NCI-H446 treated with DMSO at 0.1 percent for 48 hours (cell line): ENCODE measurements at places on chromosomes 3 and 15.

GRCh38 chr3:193641440-193641775, 48.4 kb downstream of the OPA1 start:
- no peak for DNase-seq

DNA sequence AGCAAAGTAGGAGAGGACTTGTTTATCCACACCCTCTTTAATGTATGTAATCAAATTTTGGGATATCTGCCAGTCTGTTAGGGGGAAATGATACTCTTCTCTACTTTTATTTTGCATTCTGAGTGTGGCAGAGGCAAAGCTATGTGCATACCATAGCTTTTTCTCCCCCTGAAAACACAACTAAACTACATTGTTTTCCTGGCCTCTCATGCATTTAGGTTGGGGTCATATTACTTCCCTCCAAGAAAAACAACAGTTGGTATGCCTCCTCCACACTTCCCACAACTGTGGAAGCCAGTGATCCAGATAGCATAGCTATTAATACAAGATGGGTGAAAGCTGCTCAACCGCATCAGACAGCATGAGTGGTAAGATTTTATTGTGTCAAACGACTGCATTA, 6.9 kb downstream of the RPL15 start:
- no peak for DNase-seq

DNA sequence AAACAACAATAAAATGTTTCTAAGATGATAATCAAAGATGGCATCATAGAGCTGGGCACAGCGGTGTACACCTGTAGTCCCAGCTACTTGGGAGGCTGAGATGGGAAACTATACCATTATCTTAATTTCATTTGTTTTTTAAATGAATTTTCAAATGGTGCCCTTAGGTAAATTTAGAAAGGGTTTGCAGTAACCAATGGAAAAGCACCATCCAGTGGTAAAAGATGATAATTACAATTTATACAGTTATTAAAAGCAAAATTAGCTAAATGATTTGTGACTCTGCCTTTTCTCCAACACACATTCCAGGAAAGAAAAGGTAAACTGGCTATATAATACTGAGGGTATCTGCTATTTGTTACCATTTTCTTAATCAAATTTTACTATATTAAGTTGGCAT, 14.4 kb upstream of the ANKRD28 start:
- no peak for DNase-seq

GRCh38 chr15:96851613-96852012, 521.1 kb downstream of the NR2F2 start:
- DNase-seq = no peak

GRCh38 chr3:105502333-105502732, 135.6 kb downstream of the ALCAM start:
- DNase-seq = no peak

GRCh38 chr3:187586226-187586625, 84.0 kb downstream of the SST start:
- no peak for DNase-seq

GRCh38 chr3:131701153-131701770, 198.5 kb upstream of the MRPL3 start:
- no peak for DNase-seq

GRCh38 chr15:76006136-76006778, 6.0 kb downstream of the NRG4 start:
- DNase-seq = no peak

DNA sequence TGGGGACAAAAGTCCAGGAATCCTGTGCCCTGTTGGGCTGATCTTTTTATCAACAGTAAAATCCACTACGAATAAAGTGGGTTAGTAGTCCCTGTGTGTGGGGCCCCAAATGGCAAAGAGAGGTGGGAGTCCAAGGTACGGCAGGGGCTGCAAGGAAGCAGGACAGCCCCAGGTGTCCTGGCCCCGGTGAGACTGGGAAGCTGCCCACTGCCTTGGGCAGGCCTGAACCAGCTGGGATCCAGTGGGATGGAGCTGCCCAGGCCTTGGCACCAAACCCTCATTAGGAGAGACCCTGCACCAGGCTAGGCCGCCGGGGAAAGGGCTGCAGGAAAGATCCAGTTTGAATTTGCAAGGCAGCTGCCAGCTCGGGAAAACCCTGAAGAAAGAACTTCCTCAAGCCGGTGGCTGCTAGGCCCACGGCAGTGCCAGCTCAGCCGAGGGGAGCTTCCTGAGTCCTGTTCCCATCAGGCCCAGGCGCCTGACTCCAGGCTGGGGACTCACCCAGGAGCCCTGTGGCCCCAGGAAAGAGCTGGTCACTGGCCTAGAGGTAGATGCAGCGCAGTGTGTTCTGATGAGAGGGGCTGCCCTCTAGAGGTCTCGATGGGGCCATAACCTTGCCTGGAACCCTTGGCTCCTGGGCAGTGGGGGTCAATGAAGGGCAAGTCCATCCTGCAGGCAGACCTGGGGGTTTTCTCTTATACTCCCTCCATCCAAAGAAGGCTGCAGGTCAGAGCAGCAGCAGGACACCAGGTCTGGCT, 14.4 kb upstream of the GNAI2 start:
- no peak for DNase-seq

- no peak for DNase-seq
Measured at GRCh38 chr3:166190360-166190759, 353.1 kb upstream of the BCHE start.

- DNase-seq = no peak
Measured at GRCh38 chr3:38738630-38739395, 77.2 kb downstream of the SCN10A start.

DNA sequence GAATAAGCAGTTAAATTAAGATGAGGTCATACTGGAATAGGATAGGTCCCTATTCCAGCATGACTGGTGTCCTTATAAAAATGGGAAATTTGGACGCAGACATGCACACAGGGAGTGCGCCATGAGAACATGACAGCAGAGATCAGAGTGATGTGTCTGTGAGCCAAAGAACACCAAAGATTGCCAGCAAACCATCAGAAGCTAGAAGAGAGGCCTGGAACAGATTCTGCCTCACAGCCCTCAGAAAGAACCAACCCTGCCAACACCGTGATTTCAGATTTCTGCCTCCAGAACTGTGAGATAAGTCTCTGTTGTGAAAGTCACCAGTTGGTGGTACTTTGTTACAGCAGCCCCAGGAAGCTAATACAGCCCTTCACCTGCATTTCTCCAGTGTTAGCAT, 34.7 kb downstream of the EPHB1 start:
- peak; percentile 86 for DNase-seq

- no peak for DNase-seq
Measured at GRCh38 chr3:72932416-72932815, 44.6 kb downstream of the GXYLT2 start.

DNA sequence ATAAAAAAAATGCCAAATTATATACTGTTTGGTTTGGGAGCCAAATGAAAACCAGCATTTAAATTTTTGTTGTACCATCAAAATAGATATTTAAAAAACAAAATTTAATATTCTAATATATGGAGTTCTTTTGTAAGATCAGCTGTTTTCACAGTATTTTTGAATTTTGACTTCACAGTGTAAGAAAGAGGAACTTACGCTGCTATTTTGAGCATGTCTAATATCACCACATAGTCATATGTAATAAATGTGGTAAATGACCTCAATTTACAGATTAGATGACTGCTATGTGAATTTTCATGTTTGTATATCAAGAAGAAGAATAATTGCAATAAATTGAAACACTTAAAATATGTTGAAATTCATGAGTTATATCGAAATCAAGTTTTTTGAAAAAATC, 189.6 kb downstream of the ARRDC4 start:
- no peak for DNase-seq

GRCh38 chr3:69244039-69244438, 121.6 kb upstream of the LMOD3 start:
- DNase-seq = no peak

DNA sequence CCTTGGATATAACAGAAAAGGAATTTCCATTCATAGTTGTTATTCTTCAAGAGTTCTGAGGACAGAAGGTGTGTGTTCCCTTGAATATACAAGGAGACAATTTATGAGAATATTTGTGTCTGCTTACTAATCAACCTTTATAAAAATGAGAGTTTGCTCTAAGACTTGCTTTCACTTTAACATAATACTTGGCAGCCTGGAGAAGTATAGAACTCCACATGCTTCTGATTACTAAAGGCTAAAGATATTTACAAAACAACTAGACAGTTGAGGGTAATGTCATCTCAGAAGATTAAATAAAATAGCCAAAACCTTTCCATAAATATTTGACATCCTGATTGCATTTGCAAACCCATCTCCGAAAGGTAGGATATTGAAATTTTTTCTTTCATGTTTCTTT, 727.1 kb upstream of the NAALADL2 start:
- no peak for DNase-seq

GRCh38 chr3:32577174-32577573, 6.5 kb upstream of the DYNC1LI1 start:
- DNase-seq = no peak

- no peak for DNase-seq
Measured at GRCh38 chr15:93360976-93361375, 272.0 kb upstream of the RGMA start.

GRCh38 chr3:88030210-88030609, 28.6 kb downstream of the CGGBP1 start:
- DNase-seq = no peak

GRCh38 chr3:42749753-42750231, 23.3 kb downstream of the CCDC13 start:
- no peak for DNase-seq

DNA sequence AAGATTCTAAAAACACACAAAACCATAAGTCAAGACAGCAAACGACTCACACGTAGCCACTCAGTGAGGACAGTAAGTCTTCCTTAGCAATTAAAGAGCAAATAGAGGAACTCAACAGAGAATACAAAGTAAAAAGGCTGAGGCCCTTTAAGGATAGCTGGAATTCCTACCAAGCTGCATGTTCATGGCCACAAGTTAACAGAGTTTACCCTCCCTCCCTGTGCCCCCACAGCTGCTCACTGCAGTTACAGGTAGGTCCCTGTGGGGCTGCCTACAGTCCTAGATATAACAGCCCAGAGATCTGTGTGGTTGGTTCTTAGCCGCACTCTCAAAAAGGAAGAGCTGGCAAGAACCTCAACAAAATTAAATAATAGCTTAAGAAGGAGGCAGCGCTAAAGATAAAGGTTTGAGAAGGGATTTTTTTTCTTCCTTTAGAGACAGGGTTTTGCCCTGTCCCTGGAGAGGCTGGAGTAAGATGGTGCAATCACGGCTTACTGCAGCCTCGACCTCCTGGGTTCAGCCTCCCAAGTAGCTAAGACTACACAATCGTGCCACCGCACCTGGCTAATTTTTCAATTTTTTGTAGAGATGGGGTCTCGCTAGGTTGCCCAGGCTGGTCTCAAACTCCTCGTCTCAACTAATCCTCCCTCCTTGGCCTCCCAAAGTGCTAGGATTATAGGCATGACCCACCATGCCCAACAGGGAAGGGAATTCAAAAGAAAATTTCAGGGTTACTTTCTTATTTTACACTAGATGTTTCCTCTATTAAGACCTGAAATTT, 19.3 kb downstream of the SFMBT1 start:
- DNase-seq = no peak

GRCh38 chr3:63995086-63995485, 28.2 kb downstream of the PSMD6 start:
- no peak for DNase-seq

- DNase-seq = no peak
Measured at GRCh38 chr3:113890256-113890900, 51.8 kb downstream of the GRAMD1C start.

DNA sequence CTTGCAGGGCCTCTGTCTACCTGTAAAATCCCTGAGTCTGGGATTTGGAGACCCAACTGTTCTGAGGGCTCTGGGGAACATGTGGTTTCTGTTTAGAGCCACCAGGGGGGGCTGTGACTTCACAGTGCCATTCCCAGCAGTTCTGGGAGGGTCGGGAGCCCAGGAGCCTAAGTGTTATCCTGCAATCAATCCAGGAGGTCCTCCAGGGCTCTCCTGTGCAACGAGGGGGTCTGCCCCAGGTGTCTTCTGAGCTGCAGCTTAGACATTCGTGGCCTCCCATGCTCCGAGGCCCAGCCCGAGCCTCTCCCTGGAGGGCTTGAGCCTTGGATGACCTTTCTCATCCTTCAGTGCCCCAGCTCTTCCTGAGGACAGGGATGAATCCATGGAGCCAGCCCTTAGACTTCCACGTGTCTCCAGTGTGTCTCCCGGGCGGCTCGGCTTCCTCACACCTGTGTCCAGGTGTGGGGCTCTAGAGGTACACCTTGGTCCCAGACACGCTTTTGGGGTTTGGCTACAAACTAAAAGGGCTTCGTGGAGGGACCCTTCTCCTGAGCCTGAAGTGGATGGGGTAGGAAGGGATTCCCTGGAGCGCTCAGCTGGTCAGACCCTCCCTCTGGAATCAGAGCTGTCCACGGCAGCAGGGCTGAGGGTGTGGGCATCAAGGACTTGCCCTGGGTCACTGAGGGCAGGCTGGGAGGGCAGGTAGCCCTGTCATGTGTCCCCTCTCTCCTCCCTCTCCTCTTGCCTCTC, 20.3 kb upstream of the ABTB1 start:
- no peak for DNase-seq

DNA sequence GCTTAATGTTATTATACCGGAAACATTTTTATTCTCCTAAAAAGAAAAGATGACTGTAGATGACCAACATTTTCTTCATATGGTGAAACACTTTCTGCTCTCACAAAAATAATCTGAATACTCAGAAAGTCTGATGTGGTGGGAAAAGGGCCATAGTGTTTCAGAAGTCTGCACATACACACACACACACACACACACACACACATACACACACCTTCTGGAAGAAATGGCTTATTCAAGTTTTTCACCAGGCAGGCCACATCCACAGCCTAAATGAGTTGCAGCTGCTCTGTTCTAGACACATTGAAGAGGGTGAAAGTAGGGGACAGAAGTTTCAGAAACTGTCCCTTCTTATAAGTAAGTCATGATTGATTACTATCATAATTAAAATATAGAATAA, 220.0 kb downstream of the ZMAT3 start:
- DNase-seq = no peak

GRCh38 chr3:169813757-169814517, 1.2 kb upstream of the LRRC34 start:
- DNase-seq = no peak

- DNase-seq = no peak
Measured at GRCh38 chr3:33513262-33513863, 73.2 kb upstream of the UBP1 start.

- DNase-seq = no peak
Measured at GRCh38 chr15:62821384-62822131, 221.0 kb upstream of the TPM1 start.

- DNase-seq = no peak
Measured at GRCh38 chr3:189689625-189690024, 58.4 kb downstream of the TP63 start.
